ENCODE measurements at places on chromosomes 13 and 19.

DNA sequence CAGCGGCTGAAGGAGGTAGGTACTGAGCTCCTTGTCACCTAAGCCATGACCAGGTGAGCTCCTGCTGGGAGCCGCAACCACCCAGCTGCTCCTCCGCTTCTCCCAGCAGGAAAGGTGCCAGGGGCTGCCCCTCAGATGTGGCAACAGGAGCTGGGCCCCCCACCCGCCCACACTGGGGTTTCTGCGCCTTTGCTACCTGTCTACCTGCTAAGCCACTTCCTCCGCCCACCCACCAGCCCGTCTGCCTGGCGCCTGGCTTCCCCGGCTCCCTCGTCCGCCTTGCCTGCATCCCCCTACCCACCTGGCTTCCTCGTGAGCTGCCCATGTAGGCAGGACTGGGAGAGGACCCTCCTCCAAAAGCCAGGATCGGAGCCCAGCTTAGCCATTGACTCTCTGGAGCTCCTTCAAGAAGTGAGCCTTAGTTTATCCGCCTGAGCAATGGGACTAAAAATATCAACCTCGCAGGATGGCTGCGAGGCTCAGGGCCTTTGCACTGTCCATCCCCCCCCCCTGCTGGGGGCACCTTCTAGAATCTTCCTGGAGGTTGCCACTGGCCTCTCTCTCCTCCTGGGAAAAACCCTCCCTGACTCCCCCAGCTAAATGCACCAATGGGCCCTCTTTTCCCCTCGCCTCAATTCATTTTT is 55.8 kb upstream of the KLF2 start:
- DNase-seq: no peak

GRCh38 chr13:112905619-112905989 is 63.4 kb upstream of the MCF2L start:
- no peak for DNase-seq

- no peak for DNase-seq
Observed at GRCh38 chr19:44499559-44499958, 763 bp downstream of the ZNF180 start.

DNA sequence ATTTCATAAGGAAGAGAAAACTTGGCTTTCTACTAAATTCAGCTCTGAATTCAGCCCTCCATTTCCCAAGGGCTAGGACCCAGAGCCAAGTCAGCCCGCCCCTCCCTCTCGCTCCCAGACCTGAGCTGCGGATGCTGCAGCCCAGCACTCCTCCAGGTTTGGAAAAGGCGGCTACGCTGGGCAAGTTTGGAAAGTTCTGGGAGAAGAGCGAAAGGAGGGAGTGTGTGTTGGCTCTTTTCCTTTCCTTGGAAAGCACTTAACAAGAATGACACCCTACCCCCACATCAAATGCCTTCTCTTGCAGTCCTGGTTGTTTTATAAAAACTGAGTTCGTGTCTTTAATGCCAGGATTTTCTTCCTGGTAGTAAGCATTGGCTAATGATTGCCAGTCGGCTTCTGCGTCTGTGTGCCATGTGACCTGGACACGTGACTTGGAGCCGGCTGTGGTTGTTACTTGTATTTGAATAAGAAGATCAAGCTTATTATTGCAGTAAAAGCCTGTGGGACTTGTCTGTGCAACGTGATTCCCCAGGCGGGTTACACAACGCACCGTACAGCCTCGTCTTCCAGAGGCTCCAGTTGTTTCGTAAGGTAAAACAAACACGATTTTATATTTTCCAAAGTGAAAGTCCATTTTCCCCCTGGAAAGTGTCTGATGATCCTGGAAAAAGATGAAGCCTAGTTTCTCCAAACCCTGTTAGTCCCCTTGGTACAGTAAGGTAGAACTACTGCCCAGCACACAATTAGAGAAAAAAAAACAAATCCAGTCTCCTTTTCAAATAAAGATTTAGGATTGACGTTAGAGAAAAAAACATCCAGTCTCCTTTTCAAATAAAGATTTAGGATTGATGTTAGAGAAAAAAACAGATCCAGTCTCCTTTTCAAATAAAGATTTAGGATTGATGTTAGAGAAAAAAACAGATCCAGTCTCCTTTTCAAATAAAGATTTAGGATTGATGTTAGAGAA is 26.8 kb upstream of the UBE2L5 start:
- DNase-seq: peak; percentile 77

DNA sequence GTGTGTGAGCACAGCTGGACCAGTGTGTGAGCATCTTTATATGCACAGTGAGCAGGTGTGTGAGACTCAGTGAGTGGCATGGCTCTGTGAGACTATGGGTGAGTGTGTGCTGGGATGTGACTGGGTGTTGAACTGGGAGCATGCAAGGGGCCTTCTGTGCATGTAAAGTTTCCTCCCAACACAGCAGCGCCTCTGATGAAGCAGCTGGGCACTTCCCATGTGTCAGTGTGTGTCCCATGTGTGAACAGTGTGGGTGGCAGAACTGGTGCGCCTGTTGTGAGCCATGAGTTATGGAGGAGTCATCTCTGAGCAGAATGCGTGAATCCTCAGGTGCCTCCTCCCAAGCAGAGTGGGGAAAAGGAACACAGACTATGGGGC is 24.1 kb downstream of the LGALS16 start:
- DNase-seq: no peak

- DNase-seq: no peak
Observed at GRCh38 chr19:47057328-47057727, 8.9 kb upstream of the TMEM160 start.

DNA sequence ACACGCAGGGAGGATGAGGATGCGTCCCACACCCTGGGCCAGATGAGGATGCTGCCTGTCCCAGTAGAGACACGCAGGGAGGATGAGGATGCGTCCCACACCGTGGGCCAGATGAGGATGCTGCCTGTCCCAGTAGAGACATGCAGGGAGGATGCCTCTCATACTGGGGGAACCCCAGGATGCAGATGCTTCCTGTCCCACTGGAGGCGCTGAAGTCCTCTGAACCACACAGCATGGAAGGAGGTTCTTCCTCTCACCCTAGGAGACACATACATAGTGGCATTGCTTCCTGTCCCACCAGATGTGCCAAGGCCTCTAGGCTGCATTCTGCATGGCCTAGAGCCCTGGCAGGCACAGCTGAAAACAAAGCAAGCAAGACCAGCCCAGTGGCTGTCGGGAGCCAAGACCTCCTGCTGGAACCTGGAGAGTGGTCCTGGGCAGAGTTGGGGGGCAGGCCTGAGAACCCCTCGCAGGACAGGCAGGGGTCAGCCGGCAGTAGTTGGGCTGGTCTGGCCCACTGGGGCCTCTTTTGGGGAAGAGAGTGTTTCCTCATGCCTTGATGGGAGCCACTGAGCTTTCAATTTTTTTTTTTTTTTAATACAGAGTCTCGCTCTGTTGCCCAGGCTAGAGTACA is 4.3 kb downstream of the HPN start:
- peak; percentile 98 for DNase-seq

DNA sequence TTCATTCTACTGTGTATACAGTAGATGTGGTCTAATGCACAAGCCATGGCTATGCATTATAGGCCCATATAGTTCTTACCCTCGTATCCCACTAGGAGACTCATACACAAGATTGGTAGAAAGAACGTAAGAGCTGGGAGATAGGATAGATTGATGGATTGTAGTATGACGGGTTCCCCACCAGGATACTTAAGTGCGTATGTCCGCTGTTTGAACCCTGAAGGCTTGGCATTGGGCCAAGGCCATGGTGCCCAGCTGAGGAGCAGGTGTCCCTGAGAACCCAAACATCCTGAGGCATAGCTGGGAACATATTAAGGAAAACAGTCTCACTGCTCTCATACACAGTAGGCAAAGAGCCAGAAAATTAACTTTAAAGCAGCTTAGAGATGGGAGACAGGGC is 617.5 kb upstream of the KLF12 start:
- no peak for DNase-seq

GRCh38 chr19:9991425-9992191 is 18.7 kb downstream of the COL5A3 start:
- no peak for DNase-seq

- no peak for DNase-seq
Observed at GRCh38 chr13:110305949-110306339, 1.0 kb downstream of the COL4A1 start.

- no peak for DNase-seq
Observed at GRCh38 chr19:46787040-46787330, 1.4 kb downstream of the SLC1A5 start.

GRCh38 chr13:98848746-98849145 is 96.3 kb upstream of the SLC15A1 start:
- no peak for DNase-seq

GRCh38 chr13:28485551-28485950 is 9.4 kb downstream of the FLT1 start:
- no peak for DNase-seq

GRCh38 chr19:44710483-44710882 is 11.5 kb downstream of the CEACAM16 start:
- DNase-seq: no peak

DNA sequence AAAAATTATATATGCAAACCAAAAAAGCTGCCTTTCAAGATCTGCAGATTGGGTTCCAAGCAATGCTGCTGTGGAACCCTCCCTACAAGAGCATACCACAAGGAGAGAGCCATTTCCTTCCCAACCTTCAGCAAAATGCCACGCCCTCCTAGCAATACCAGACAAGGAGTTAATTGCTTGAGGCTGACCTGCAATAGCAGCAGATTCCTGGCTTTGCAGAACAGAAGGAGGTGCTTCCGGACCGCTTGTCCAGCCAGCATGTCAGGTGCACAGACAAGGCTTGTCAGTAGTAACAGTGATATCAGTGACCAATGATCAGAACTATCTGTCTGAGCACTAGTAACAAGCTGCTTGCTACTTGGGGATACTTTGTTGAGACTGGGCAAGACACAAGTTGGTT is 301.6 kb downstream of the FGF14 start:
- DNase-seq: no peak

GRCh38 chr19:41187884-41188279 is 5.1 kb upstream of the CYP2S1 start:
- DNase-seq: no peak

- DNase-seq: no peak
Observed at GRCh38 chr13:27302643-27303262, 32.1 kb downstream of the RASL11A start.

GRCh38 chr19:3036119-3036976 is 7.3 kb upstream of the TLE2 start:
- DNase-seq: peak; percentile 88

- no peak for DNase-seq
Observed at GRCh38 chr19:10402441-10403038, 802 bp downstream of the CDC37 start.

DNA sequence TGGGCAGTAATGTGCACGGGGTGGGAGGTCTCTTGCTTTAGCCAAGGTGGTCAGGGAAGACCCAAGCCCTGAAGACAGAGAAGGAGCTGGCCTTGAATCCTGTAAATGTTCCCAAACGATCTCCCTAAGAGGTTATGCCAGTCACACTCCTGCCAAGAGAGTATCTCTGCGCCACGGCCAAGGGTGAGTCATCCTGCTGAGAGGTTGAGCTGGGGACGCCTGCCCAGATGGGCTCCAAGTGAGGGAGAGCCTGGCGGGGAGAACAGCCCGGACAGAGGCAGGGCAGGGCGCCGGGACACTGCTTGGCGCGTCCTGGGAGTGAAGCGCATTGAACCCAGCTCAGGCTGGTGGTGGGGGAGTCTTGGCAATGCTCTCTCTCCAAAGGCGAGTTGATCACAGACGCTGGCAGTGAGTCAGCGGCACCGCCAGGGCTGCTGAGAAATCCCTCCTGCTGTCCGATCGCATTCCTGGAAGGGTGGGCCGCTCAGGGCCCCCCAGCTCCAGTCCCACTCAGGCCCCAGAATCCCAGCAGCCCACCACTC is 16.4 kb downstream of the SULT2B1 start:
- DNase-seq: peak; percentile 22

DNA sequence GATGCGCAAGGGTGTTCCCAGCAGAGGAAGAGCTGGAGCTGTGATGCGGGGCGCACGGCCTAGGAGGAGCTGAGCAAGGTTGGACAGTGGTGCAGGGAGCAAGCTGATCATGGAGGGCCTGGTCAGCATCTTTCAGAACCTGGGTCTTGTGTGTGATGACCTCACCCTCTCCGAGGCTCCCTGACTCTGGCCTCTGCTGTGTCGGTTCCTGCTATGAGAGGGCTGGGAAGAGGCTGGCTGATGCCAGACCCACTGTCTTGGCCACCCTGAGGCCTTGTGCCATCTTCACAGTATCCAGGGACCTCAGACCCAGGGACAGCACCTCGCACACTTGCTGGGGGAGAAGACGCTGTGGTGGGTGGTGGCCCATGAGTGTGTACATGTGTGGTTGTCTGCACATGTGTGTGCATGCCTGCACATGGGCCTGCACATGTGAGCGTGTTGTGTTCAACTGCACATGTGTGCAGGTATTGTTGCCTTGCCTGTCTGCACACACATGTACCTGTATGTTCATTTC is 16.5 kb upstream of the C13orf46 start:
- no peak for DNase-seq

- DNase-seq: peak; percentile 41
Observed at GRCh38 chr13:59623206-59623915, 540.4 kb downstream of the DIAPH3 start.

GRCh38 chr13:46129955-46130618 is 25.3 kb upstream of the CPB2 start:
- DNase-seq: no peak

DNA sequence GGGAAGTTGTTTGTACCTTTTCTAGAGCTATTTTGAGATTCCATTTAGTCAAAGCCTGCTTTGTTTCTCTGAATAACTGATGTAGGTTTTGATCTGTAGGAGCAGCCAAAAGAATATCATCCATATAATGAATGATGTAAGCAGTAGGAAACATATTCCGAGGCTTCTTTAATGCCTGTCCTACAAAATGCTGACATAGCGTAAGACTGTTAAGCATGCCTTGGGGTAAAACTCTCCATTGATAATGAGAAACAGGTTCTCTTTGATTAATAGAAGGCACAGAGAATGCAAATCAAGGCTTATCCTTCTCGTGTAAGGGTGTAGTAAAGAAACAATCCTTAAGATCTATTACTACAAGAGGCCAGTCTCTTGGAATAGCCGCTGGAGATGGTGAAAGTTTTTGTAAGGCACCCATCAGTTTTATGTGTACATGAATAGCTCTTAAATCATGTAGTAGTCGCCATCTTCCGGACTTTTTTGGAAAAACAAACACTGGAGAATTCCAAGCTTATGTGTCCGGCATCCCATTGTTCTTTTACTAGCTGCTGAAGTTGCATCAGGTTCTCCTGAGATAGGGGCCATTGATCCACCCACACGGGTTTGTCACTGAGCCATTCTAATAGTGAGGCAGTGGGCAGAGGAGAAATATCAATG is 13.5 kb downstream of the FPR3 start:
- no peak for DNase-seq

DNA sequence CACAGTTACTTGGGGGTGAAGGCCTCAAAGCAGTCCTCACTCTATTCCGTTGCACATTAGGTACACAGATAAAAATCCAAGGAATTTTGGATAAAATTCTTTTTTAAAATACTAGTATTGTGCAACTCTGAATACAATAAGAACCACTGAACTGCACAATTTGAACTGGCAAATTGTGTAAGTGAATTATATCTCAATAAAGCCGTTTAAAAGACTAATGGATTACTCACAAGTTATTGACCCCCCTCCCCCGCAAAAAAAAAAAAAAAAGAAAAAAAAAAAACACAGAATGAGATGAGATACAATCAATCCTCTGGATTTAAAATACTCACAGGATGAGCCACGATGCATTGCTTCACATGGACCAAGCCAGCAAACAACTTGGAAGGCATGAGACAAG is 86.4 kb downstream of the CRYL1 start:
- no peak for DNase-seq

GRCh38 chr13:42832341-42833096 is 51.1 kb downstream of the FAM216B start:
- peak; percentile 16 for DNase-seq

GRCh38 chr13:38862443-38862842 is 128.2 kb downstream of the STOML3 start:
- no peak for DNase-seq
